ENCODE measurements at places on chromosomes 12 and 14. TPM values are rescaled to one million over a fixed set of nuclear protein-coding genes. Genes with fewer than 3 reads are reported as not detected.

Gene DDX55
- total RNA-seq: 26.8 TPM

Gene NTN4
- total RNA-seq: 4.0 TPM

Gene TNFRSF1A
- total RNA-seq: 118 TPM

Gene NKX2-8
- not detected for total RNA-seq

Gene HCAR2
- total RNA-seq: not detected

Gene NFE2
- 18.5 TPM for total RNA-seq

Gene SLC2A14
- total RNA-seq: not detected

Gene RNFT2
- 7.8 TPM for total RNA-seq

Gene LBHD2
- total RNA-seq: not detected

Gene EIF2S3B
- total RNA-seq: 3.3 TPM

Gene RIC8B
- 19.8 TPM for total RNA-seq

Gene ANKRD33
- total RNA-seq: not detected

Gene SPX
- 4.2 TPM for total RNA-seq

Gene INSM2
- total RNA-seq: 0.17 TPM

Gene GPR162
- total RNA-seq: 59.0 TPM

Gene OR4Q2
- not detected for total RNA-seq

Gene SLC5A8
- total RNA-seq: not detected

Gene RNASE3
- total RNA-seq: not detected

Gene SPRING1
- total RNA-seq: 46.3 TPM

Gene PLBD1
- not detected for total RNA-seq

Gene LMO3
- total RNA-seq: not detected

Gene RNASE7
- not detected for total RNA-seq

Gene SLC25A47
- 0.06 TPM for total RNA-seq

Gene SIX6
- not detected for total RNA-seq

Gene TMEM30B
- total RNA-seq: not detected

Gene STON2
- not detected for total RNA-seq

Gene AQP6
- 0.37 TPM for total RNA-seq

Gene KLRF1
- not detected for total RNA-seq

Gene KRT78
- total RNA-seq: not detected

Gene VSX2
- not detected for total RNA-seq

Gene IGF1
- total RNA-seq: not detected

Gene SLCO1B1
- total RNA-seq: not detected

Gene CLEC1B
- total RNA-seq: not detected

Gene IL22
- total RNA-seq: not detected

Gene CEP170B
- total RNA-seq: 10.6 TPM
